ENCODE measurements at places on chromosomes 6 and 20.

DNA sequence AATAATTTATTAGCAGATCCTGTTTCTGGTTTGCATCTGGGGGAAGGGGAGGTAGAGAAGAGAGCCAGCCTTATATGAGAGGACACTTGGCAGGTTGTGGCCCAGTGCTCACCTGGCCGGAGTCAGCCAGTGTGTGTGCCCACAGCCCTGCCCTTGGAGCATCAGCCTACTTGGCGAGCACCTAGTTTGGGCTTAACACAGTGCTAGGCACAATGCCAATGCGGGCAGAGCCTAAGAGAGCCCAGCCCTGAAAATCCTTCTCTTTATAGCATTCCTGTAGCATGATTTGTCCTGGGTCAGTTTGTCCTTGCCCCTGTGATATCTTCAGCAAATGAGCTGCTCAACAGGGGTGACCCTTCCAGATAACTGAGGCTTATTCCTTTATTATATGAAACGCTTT lies 73.0 kb downstream of the SLX4IP start:
- no peak for DNase-seq

DNA sequence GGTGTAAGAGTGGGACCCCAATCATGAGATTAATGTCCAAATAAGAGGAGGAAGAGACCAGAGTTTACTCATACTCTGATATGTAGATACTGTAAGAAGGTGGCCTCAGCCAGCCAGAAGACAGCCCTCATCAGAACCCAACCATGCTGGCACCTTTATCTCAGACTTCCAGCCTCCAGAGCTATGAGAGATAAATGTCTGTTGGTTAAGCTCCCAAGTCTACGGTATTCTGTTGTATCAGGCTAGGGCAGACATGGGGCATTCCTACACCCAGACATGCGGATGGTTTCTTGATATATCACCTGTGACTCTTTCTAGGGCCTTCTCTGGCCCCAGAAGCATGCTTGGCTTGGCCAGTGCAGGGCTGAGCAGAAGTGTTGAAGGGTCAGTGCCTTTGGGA lies 247.4 kb upstream of the RIN2 start:
- no peak for DNase-seq

GRCh38 chr20:6613280-6613861 lies 154.1 kb upstream of the BMP2 start:
- DNase-seq, result no peak

DNA sequence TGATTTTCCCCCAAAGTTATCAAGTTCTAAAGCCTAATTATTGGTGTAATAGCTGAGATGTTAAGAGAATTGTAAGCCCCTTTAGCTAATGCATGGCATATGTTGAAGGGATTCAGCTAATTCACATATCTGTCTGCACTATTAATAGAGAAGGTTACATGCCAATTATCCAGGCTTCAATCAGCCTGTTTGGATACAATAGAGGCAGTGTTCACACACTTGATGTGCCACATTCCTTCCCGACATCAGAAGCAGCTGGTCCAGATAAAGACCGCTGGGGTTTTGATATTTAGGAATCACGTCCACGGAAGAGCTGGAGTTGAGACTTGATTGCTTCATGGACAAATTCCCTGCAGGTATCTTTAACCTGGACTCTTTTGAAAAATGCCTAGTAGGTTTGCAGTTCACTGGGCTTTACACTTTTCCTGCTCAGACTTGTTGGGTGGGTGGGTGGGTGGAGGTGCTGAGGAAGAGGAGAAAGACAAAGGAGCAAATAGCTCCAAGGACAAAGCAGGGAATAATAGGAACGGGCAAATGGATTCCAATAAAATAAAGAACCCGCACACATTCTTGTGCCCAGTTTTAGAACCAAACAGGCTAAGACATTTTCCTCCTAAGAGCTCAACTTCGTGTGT lies 142.6 kb upstream of the ZNF217 start:
- DNase-seq, result no peak

DNA sequence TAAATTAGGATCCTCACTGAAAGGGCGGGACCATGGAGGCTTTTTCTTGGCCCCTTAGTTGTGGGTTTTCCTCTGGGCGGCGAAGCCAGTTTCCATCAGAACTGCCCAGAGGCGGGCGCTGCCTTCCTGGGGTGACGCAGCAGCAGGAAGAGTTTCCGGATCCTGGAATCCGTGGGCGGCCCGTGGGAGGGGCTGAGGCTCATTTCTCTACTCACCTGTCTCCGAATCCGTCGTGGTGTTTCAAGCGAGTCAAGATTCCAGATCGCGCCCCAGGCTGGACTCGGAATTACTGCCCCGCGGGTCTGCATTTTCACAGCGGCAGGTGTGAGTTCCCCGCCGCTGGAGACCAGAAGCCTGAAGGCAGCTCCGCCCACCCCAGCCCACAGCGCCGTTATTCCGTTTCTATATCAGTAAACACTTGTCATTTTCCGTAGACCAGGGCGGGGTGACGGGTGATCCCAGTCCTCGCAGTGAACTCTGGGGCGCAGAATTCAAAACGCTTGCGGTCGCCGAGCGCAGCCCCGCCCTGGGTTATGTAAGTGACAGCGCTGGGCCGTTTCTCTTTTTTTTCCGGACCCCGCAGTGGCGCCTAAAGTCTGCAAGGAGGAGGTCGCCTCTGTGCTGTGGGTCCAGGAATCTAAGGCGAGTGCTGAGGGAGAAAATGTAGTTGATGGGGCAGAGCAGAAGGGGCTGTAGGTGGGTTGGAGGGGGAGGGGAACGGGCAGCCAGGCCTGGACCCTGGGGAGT lies 27.2 kb upstream of the POU5F1 start:
- peak; percentile 42 for DNase-seq

DNA sequence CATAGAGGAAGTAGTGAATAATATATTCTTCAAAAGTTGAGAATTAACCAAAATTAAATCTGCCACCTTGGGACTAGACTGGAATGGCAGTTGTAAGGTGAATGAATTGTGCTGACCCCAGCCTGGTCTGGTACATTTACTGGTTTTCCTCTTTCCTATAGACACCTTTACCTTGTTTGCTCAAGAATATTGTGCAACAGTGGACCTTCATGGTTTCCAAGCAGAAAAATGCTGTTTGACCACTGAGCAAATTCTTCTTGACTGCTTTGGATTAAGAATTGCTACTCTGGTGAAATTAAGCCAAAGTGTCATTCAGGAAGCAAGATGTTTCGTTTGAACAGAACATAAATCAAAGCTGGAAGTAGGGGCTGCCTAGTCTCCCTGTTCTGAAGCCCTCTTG lies 156.6 kb upstream of the TAB2 start:
- no peak for DNase-seq

DNA sequence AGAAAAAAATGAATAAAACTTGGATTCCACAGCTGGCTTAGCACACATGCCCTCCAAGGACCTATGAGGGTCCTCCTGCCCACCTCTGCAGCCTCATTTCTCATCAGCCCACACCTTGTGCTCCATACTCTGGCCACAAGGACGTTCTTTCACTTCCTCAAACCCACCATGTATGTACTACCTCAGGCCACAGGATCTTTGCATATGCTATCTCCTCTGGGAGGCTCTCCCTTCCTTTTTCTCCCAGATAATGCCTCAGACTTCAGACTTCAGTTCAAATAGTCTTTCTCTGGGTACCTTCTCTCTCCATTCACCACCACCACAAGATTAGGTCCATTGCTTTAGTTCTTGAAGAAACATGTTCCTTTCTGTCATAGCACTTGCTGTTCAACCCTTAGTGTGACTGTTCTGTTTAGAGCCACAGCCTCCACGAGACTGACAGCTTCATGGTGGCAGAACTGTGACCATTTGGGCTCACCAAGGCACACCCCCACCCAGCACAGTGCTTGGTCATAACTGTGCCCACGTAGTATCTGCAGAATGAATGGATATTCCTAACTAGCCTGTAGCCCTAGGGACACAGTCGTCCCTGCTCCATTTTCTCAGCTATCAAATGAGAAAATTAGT lies 146.7 kb upstream of the LRFN2 start:
- no peak for DNase-seq

- DNase-seq, result no peak
Measured at GRCh38 chr20:1204113-1204512, 859 bp downstream of the C20orf202 start.

DNA sequence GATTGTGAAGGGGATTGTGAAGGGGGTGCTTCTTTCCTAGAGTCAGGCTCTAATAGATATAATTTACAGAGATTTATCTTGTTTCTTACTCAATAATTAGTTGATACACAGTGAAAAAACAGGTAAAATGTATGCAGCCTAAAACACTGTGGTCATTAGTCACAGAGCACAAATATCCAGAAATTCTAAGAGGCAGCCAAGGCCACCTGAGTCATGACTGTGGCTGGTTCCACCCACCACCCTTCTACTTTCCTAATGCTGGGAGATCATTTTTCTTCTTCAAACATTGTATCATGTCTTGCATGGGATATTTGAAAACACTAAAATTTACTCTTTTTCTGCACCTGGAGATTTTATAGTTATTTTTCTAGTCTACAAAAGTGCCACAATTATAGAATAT lies 181.6 kb downstream of the OTOR start:
- DNase-seq, result no peak

DNA sequence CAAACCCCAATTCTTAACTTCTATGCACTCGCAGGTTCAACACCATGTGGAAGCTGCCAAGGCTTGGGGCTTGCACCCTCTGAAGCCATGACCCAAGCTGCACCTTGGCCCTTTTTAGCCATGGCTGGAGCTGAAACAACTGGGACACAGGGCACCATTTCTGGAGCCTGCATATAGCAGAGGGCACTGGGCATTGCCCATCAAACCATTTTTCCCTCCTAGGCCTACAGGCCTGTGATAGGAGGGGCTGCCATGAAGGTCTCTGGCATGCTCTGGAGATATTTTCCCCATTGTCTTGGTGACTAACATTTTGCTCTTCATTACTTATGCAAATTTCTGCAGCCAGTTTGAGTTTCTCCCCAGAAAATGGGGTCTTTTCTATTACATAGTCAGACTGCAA lies 484.7 kb downstream of the EPHA7 start:
- DNase-seq, result no peak

- no peak for DNase-seq
Measured at GRCh38 chr6:70375166-70375565, 38.1 kb upstream of the FAM135A start.

DNA sequence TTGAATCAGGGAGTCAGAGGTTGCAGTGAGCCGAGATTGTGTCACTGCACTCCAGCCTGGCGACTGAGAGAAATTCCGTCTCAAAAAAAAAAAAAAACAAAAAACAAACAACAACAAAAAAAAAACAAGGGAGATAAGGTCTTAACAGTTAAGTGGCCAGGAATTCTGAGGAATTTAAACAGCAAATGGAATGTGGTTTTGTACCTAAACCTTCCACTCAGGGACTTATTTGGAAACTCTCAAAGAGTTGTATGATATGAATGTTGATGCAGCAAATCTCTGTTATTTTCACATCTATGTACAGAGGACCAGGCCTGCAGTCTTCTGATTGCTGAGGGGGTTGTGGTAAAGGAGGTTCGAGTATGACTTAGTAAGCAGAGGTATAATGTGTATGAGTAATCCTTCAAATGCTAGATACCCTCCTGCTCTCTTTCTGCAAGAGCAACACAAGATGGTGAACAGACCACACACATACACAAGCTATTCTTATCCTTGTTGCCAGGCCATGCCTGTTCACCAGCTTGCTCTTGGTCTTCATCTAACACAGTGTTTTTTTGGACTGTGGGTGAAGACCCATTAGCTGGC lies 174.9 kb upstream of the SCGN start:
- no peak for DNase-seq

DNA sequence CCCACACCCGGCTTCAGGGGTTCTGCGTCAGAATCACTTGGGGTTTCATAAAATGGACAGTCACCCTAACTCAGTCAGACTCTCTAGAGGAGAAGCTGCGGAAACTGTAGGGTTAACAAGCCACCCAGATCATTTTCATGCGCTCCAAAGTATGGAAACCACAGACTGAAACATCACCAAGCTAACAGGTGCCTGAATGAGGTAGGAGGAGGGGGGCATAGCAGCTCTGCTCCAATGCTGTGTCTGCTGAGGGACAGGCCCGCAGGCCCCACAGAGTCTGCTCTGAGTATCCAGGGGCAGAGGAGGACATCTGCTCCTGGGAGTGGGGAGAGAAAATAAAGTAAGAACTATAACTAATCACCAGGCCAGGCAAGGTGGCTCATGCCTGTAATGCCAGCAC lies 97.1 kb upstream of the AKAP12 start:
- DNase-seq, result no peak

- DNase-seq, result no peak
Measured at GRCh38 chr6:144181639-144182038, 31.3 kb downstream of the STX11 start.

GRCh38 chr6:162343936-162344645 lies 383.5 kb downstream of the PRKN start:
- no peak for DNase-seq

- no peak for DNase-seq
Measured at GRCh38 chr6:53926505-53926904, 131.7 kb downstream of the LRRC1 start.

DNA sequence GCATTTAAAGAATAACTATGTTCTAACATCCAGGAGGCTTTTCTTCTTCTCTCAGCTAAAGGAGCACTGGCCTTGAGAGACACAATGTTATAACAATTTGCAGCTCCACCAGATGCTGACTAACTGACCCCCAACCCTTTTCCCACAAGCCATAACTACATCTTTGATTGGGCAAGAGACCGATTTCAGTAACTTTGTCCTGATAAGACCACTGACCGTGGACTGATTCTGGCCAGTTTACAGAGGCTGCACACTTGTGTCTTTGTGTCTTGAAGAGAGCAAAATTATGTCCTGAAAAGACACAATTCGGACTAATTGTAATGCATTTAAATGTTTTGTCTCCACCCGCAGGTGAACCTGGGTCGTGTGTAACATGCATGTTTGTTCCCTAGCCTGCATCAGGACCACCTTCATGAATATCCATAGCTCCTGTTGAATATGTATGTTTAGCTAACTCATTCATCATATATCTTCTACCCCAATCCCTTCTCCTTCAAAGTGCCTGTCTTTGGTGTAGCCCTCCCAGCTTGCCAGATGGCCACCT lies 22.3 kb downstream of the ABRACL start:
- no peak for DNase-seq

- no peak for DNase-seq
Measured at GRCh38 chr20:41072190-41072863, 43.7 kb downstream of the TOP1 start.

DNA sequence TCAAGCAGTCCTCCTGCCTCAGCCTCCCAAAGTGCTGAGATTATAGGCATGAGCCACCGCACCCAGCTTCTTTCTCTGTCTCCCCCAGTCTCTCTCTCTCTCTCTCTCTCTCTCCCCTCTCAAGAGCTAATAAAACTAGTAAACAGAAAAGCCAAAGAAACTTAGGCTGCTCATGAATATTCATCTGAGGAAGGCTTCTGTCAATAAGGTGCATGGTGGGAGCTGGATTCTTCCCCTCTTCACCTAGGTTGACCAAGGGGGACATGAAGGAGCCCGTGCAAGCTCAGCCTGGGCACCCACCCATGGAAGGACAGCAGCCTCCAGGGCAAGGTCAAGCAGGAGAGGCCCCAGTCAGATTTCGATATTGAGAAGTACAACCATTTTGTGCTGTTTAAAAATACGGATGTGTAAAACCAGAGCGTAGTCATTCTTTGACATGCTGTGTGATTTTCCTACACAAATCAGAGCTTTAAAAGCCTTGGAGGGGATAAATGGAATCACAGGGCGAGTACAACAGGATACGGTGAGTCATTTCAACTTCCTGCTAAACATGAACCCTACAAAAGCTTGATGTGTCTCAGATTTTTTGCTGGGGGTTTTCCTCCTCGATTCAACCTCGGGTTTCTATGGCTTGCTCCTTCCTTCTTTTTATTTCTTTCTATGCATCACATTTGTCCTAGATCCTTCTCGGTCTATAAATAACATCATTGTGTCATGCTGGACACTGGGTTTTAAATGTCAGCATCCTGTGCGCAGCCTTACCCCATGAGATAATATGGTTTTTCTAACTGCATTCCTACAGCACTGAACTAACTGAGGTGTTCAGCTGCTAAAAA lies 368.9 kb upstream of the JARID2 start:
- DNase-seq, result no peak
